ENCODE measurements at places on chromosomes 6 and 20.

DNA sequence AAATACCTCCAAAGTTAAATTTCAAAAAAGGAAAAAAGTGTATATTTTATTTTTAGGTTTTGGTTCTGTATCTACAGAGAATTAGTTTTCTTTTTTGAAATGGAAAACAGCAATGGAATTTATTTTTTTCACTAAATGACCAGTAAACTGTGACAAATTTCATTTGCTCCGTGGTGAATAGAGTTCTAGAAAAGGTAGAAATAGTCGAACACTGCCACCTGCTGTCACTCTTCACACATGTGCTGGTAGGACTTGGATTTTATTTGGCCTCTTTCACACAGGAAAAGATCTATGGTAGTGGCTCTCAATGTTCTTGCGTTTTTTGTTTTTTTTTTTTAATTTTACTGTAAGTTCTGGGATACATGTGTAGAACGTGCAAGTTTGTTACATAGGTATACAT lies 312.5 kb downstream of the EYA4 start:
- peak; percentile 9 for DNase-seq

- no peak for DNase-seq
These were observed 39.4 kb upstream of the ARMH2 start for GRCh38 chr6:24838081-24838480.

DNA sequence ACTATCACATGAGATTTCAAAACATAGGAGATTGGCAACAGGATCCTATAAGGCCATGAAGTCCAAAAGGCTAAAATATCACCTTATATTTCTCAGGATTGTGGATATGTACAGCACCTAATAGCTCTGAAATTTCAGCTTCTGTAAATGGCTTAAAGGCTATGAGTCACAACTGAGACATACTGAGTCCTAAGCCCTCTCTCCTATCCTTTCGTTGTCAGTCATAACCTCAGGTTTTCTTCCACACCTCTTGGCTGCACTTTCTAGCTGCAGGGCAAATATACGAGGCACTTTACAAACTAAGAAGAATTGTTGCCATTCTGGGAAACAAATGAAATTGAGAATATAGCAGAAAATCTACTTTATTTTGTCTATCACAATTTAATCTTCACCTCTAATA lies 969.9 kb upstream of the EPHA7 start:
- DNase-seq = no peak

DNA sequence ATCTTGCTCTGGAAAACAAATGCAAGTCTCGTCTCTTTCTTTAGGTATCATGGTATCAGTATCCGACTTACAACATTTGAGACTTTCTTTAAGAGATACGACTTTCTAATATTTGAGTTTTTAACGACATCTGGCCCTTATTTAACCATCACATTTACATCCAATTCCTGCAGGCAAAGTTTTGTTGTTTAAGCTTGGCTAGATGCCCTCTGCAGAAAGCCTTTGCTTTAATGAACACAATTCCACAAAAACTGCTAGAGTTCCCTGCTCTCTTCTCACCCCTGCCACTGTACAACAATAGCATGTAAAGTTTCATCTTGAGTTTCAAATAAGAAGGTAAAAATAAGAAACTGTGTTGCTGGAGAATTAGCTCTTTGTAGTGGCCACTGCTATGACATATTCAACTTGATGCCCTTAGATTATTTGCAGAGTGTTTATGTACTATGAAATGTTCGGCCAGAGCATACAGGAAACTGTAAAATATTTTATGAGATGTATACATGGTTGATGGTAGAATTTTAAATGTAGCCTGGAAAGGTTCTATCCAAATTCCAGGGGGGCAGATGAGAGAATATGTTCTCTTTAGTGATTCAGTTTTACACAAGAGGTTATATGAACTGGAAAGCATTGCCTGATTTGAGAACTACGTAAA lies 438.6 kb downstream of the CDC5L start:
- no peak for DNase-seq

DNA sequence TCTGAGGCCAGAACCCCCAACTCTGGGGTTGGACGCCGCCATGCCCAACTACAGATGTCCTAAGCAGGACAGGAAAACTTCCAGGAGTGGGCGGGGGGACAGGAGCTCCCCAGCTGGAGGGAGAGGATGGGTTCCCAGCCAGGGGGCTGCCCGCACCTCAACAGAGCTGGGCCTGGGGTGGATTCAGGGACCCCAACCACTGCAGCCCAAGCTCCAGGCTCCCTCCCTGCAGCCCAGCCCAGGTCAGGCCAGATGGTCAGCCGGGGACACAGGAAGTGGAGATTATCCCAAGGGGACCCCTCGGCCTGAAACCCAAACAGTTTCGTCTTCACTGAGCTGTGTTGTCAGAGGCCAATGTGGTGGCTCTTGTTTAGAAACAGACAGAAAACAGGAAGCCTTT lies 9.4 kb downstream of the LAMA5 start:
- no peak for DNase-seq

- DNase-seq = no peak
These were observed 21.0 kb downstream of the SLC13A3 start for GRCh38 chr20:46630306-46630705.

DNA sequence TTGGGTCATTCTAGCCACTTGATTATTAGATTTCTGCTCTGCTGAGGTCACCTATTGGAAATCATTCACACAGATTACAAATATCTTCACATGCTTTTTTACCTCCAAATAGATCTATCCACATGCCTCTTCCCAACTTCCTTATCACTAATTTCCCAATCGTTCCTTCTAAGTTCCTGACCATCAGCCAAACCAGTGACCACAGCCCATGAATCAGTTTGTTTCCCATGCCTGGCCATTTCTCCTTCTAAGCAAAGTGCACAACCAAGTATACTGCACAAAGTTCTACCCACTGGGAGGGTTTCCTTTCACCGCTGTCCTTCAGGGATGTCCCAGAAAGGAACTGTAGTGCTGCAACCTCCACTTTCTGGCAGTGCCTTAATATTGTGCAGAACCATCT lies 140.5 kb upstream of the SYNDIG1 start:
- DNase-seq = no peak

All from central memory CD4-positive, alpha-beta T cell (primary cell).